PC-9 (cell line): ENCODE measurements at places on chromosomes 5 and 9. TPM values are rescaled to one million over a fixed set of nuclear protein-coding genes. Genes with fewer than 3 reads are reported as not detected.
A peak's percentile ranks its signal among the peaks of the same experiment; 100 is the strongest.

DNA sequence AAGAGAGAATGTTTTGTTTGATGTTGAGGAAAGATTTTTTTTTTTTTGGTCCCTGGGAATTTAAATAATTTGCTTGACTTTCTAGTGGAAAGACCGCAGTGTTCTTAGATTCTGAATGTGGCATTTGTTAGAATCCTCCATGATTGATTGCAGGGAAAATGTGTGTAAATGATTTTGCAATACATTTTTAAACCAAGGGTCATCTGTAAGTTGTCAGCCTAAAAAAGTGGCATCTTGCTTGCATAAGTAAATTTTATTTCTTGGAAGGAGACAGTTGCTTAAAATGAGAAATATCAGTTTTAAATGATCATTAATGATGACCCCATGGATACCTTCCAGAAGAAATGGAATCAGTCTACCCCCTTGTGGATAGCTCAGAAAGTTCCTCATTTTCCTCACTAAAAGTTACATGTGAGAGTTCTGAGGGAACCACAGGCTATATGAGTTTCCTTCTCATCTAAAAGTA is 105.1 kb upstream of the SLC25A48 start:
- DNase-seq = no peak

- no peak for DNase-seq
These were observed 601.5 kb downstream of the ANXA1 start for GRCh38 chr9:73753171-73753570.

GRCh38 chr5:42881416-42882117 is 69.9 kb upstream of the SELENOP start:
- DNase-seq = no peak

DNA sequence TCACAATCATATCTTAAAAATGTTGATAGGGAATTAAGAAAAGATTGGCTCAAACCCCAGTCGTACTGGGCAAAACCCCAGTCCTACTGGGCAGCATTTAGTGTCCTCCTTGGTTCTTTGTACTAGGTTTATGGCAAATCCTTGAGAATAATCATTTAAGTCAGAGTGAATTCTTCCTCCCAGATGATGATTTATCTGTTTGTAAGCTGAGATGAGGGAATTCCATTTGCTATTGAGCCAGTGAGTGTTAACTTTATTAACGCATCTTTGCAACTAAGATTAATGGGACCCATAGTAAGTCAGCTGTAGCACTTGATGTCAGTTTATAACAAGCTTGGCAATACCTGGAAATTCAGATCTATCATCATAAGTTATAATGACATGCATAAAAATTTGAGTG is 821.8 kb upstream of the DMAC1 start:
- no peak for DNase-seq

- DNase-seq = no peak
These were observed 184.7 kb downstream of the HSPA4 start for GRCh38 chr5:133236541-133236951.

GRCh38 chr5:171311322-171312077 is 2.5 kb downstream of the TLX3 start:
- no peak for DNase-seq

- DNase-seq = no peak
These were observed 192.3 kb downstream of the PALM2AKAP2 start for GRCh38 chr9:109972026-109972882.

- DNase-seq = no peak
These were observed 286.1 kb downstream of the ARHGAP26 start for GRCh38 chr5:143056339-143056704.

- no peak for DNase-seq
These were observed 1.9 kb upstream of the RNF38 start for GRCh38 chr9:36401897-36402480.

- peak; percentile 37 for DNase-seq
These were observed 197.6 kb upstream of the RASA1 start for GRCh38 chr5:87069974-87070608.

DNA sequence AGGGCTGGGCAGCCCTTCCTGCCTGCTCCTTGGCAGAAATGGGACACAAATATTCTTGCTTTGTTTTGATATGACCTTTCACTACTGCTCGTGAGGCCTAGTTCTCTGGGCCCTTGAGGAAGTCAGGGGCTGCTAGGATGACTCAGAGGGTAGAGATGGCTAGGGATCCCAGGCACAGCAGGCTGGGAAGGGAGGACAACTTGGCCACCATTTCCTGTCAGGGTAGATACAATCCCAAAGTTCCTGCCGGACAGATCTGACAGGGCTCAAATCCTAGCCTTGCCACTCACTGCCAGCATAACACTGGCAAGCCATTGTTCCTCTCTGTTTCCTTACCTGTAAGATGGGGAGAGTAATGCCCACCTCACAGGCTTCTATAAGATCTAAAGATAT is 31.7 kb upstream of the MEIKIN start:
- no peak for DNase-seq

DNA sequence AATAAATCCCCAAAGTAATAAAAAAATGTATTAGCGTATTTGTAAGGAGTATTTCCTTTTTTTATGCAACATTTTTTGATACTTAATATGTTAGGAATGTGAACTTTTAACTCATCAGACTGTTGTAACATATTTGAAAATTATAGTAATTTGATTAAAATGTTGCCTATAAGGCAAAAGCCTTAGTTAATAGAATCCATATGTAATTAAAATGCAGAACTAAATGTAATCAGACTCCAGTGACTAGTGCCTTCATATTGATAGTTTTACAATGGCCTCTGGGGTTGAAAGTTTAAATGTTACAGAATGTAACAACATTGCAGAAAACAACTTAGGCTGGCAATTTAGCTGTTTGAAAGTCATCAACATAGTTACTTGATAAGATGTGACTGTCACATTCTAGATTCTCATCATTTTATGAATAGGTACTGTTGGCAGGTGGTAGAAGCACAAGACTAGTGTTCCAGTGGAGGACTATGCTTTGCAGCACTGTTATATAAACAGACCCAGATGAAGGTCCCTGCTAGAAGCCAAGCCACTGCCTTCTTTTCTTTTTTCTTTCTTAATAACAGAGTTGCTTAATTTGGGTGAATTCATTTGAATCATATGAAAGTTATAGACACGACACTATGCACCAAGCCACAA is 382.9 kb downstream of the CCDC171 start:
- DNase-seq = no peak

DNA sequence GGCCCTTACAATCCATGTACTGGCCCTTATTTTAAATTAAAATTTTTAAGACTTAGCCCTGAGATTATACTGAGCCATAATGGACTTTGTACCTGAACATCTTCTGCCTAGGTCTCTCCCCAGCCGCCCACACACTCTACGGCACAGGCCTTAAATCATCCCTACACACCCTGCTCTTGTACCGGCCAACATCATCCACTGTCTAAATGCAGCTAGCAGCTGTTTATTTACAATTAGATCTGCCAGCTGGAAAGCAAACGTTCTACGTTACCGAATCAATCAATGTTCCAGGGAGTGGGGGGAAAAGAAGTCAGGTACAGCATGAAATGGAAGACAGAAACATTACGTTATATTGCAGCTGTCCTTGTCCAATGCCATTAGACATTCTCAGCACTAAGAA is 88.4 kb upstream of the GRAMD2B start:
- no peak for DNase-seq

GRCh38 chr5:40134883-40135520 is 544.7 kb upstream of the PTGER4 start:
- no peak for DNase-seq

DNA sequence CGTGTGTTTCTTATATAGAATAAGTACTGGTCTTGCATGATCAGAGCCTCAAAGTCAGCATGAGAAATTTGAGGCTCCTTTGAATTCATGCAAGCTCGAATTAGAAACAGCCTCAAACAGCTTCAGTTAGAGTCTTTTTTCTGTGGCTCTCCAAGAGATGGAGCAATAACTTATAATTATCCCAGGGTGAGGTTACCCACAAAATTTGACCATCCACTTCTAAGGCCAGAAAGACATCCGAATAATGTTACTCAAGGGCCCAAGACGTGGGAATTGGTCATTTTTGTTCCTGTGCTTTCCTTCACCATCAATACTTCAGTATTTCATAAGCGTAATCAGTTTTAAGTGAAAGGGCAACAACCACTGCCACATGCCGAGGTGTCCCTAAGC is 89.7 kb downstream of the DAPK1 start:
- DNase-seq = no peak

GRCh38 chr5:109373932-109374331 is 35.8 kb downstream of the PJA2 start:
- DNase-seq = no peak

DNA sequence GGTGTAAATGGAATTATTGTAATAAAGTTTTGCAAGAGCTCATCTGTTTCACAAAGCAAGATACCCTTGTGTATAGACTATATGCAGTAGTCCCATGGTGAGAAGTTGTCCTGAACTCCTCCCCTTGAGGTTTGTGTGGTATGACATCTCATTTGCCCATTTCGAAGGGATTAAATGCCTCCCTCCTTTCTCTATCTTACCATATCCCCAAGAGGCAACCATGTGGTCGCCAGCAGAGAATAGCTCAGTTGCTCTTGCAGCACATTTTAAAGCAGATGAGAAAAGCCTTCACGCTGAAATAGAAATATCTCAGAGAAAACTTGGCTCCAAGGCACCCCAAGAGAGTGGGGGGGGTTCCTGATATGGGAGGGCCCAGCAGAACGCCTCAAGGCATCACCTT is 4.6 kb downstream of the SEMA6A start:
- no peak for DNase-seq

GRCh38 chr9:19484699-19485098 is 75.9 kb downstream of the ACER2 start:
- no peak for DNase-seq

DNA sequence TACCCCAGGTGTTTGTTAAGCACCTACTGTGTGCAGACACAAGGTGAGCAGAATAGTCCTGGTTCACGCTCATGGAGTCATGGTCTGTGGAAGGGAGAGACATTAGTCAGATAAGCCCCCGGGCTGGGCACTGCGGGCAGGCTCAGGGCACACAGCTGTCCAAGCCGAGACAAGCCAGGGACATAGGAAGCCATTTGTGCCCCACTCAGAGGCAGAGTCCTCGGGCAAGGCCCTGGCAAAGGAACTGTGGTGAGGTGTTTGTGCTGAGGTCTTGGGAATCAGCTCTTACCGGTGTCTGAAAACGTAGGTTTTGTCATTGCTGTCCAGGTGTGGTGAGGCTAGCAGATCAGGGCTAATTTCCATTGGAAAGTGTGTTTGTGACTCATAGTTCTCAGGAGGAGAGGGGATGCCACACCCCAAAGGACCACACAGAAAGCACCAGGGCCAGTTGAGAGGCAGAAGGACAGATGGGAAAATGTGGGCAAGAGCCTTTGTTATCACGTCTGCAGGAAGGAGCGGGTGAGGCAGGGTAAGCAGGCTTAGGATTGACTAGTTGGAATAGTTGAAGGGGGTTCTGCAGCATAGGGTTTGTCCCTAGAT is 46.1 kb upstream of the NEURL1B start:
- peak; percentile 11 for DNase-seq

DNA sequence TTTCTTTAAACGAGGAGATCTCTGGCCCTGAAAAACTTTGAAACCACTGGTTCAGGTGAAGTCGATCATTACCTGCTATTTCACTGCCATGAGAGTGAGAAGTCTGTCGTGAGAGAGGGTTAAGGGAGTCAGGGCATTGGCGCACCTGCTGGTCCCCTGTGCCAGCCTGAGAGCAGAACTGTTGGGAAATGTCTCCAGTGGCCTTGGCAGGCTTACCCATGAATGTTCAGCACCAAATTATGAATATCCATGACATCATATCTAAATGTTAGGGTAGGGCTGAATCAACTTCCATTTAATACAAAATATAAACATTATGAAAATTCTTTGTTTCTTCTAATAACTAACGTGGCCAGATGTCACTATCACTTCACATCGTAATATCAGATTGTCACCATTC is 379.3 kb downstream of the KDM4C start:
- no peak for DNase-seq

DNA sequence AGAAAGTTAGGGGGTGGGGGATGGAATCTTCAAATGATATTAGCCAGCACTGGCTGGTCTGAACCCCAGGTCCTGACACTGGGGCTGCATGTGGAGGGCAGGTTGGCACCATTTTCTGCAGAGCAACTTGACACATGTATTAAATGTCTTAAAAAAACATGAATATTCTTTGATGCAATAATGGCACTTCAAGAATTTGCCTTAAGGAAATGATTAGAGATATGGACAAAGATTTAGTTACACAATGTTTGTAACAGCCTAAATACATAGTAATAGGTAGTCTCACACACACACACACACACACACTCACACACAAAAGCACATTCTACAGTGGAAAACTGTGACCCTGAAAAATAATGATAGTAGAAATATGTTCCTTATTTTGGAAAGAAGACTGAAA is 3.6 kb downstream of the SVEP1 start:
- DNase-seq = peak; percentile 15

DNA sequence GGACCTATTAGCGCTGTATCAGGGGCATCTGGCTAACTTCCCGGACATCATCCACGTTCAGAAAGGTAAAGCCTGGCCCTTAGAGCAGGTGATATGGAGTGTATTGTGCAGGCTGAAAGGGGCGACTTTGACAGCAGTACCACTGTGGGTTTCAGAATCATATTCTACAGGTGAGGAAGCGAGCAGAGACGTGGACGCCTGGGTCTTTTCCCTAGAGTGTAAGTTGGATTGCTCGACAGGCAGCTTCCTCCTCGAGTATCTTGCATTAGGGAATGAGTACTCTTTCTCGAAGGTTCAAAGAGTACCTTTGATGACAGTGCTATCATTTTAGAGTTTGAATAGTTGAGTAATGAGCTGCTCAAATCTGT is 1.9 kb downstream of the SNX18 start:
- no peak for DNase-seq

DNA sequence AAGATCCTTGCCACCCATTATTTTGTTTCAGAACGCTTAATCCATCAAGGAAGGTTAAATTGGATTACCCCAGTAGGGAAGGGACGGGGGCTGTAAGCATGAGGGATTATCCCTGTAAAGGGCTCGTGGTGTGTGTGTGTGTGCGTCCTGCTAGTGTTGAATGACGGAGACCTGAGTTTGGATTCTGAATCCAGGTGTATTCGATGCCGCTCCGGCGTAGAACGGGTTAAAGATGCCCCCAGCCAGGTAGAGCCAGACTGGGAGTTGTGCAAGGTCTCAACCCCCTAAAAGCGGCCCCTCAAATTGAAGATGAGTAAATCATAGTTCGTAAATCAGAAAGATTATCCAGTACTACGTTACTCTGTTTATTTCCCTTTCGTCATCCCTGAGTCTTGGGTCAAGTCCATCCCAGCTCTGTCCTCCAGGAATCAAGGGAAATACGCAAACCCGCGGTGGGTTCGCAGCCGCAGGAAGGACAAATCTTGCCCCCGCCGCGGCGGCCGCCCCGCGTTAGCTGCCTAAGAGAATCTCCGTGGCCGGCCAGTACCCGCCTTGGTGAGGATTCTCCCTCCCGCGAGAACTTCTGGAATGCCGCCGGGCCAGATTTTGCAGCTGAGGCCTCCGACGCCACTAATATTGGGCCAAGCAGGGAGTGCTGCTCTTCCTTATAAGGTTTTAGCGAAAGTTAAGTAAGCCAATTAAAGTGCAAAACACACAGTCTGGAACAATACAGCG is 586 bp upstream of the MTAP start:
- no peak for DNase-seq

The C1QTNF2 gene
- 0.15 and 0.20 TPM in 2 replicates for total RNA-seq

The GMCL2 gene
- not detected in 2 replicates for total RNA-seq

The CDKN2B-AS1 gene
- 11.6 and 12.5 TPM in 2 replicates for total RNA-seq

The LCN15 gene
- total RNA-seq = not detected in 2 replicates

The GFI1B gene
- not detected in 2 replicates for total RNA-seq

The TXNDC8 gene
- total RNA-seq = not detected in 2 replicates

The FSTL4 gene
- not detected in 2 replicates for total RNA-seq

The ARL14EPL gene
- total RNA-seq = 0.37 TPM in 1 of 2 replicates, not detected in the other
